Stimulated activated naive CD8-positive, alpha-beta T cell treated with anti-CD3 and anti-CD28 coated beads, Interleukin-15, amount 100 ng/mL, for 72 hours (primary cell): ENCODE measurements at places on chromosomes 4 and X.

- DNase-seq = no peak
Measured at GRCh38 chr4:173130687-173131086, 37.9 kb upstream of the GALNT7 start.

- no peak for DNase-seq
Measured at GRCh38 chrX:77426811-77427210, 20.4 kb upstream of the FGF16 start.

- DNase-seq = no peak
Measured at GRCh38 chr4:61549336-61549735, 349.2 kb downstream of the ADGRL3 start.

GRCh38 chr4:62528874-62529273 is 1328.7 kb downstream of the ADGRL3 start:
- no peak for DNase-seq

GRCh38 chr4:101205916-101206315 is 141.4 kb downstream of the PPP3CA start:
- peak; percentile 58 for DNase-seq

DNA sequence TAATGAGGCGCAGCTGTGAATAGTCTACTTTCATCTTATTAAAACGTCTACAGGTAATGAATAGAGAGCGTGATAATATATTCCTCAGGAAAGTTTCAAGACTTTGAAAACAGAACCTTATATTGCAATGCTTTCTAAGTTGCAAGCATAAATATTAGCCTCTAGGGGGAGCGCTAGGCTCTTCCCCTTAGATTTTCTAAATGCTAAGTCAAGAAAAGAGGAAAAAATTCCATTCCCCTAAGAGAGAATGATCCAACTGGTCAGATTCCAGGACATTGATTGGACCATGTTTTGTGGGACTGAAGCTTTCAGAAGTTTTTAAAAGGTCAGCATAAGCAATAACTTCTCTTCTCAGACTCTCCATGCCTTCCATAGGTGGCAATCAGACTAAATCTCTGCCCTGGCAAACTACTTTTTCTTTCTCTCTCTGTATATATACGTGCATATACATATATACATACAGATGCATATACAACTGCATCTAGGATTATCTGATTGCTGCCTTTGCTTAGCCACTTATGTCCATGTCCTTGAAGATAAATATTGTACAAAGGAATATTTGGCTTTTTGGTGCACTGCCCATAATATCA is 492.9 kb downstream of the INPP4B start:
- DNase-seq = no peak

DNA sequence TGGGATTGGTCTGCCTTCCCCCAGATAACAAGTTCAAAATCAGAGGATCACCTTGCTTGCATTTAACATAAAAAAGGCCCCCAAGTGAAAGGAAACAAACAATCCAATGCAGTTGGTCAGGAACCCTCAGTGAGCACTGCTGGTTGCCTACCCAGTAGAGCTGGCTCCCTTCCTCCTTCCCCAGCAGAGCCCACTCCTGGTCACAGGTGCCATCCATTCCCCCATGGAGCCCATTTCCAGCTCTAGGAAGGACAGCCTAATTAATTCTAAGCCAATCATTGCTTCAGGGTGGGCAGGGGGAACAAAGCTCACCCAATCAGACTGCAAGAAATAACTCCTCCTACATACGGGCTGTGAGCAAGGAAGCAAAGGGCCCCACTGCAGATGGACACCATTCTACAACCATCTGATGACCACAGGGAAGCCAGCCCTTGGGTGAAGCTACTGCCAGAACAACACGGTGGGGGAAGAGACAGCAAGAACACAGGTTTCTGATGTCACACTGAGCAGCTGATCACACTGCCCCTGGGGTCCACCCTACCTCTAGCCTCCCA is 86.5 kb downstream of the SH3KBP1 start:
- no peak for DNase-seq
